ENCODE measurements at places on chromosomes 12 and 14.
A peak's percentile ranks its signal among the peaks of the same experiment; 100 is the strongest.

DNA sequence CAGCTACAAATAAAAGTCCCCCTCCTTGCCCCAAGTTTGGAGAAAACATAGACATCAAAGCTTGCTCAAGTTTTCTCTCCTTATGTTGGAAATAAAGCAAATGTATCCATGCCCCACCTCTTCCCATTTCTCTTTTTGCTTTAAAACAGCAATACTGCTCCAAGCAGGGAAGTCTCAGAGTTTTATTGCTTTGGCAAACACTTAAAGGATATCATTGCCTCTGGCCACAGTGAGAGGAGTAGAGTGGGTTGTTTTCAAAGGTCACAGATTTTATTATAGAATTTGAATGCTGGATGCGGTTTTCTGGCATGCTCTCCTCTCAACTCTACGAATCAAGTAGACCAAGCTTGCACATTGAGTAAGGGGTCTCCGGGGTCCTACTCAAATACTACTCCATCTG is 149.7 kb downstream of the TTC7B start:
- no peak for DNase-seq

DNA sequence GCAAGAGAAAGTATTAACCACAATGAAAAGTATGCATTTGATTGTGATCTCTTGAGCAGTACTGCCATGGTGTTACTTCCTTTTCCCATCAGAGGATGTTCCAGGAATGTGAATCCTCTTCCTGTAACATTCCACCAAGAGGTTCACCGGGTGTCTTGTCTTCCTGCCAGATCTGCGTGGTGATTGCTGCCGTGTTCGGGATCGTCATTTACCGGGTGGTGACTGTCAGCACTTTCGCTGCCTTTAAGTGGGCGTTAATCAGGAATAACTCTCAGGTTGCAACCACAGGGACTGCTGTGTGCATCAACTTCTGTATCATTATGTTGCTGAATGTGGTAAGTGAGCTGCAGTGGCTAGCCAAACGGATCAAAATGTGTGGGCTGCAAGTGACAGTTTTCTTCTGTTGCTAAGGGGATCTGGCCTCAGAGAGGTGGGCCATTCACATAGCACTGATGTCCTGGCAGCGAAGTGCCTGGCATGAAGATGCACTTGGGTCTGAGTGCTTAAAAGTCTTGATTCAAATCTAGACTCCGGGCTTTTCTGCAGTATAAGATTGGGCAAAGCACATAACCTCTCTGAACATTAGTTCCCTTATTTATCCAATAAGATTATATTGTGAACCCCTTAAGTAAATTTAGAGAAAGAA is 123.4 kb downstream of the SLC5A8 start:
- peak; percentile 20 for DNase-seq

DNA sequence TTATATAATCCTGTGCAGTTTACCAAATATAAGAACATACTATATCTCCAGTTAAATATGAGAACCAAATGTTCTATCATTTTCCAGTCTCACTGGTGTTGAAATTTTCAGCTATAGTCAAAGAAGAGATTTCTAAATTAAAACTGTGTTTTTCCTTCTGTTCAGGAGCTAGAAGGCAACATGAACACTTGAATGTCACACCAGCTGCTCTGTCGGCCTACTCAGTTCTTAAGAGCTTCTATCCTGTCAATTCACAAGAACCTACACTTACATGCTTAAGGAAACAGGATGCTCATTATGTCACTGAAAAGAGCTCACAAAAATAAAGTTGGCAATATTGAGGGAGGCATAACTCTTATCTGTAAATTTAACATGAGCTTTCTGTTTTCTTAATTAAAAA is 43.1 kb downstream of the ATP2B1 start:
- no peak for DNase-seq

GRCh38 chr12:3579446-3580093 is 88.6 kb downstream of the PRMT8 start:
- DNase-seq = no peak

DNA sequence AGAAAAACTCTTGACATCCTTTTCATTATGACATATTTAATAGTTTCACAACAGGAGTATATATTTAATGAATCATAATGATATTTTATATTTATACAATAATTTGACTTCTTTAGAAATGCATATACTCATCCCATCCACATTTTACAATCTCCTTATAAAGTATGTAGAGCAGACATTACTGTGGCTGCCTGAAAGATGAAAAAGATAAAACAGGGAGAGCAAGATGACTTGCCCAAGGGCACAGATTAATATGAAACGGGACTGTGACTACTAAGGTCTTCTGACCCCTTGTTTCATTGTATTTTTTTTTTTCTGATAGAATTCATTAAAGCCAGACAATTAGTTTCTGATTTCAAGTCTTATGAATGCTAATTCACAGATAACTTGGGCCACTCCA is 293.6 kb downstream of the SOX5 start:
- DNase-seq = no peak

GRCh38 chr14:97029800-97030199 is 232.6 kb downstream of the VRK1 start:
- no peak for DNase-seq

DNA sequence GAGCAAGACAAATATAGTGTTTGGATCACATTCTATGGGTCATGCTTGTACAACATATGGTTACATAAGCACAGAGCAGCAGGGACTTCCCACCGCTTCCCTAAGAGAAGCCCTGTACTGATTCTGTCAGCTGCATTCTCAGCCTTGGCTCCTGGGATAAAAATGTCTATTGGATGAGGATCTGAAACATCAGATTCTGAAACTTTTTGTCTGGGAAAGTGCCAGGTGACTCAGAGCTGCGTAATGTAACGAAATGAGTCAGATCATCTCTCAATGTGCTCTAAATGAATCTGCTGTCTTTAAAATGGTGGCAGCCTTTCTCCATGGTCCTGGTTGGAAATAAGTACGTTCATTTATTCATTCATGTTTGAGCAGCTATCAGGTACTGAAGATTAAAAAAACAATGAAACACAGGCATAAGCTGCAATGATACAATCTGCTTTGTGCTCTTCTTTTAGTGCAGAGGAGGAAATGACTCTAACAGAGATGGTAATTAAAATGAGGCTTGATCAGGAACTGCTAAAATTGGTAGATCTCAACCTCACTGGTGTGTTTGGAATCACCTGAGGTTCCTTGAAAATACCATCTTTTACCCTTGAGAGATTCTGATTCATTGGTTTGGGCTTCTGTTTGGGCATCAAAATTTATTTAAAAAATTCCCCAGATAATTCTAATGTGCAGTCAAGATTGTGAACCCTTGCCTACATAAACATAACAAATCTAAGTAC is 99.1 kb upstream of the NAP1L1 start:
- no peak for DNase-seq

- no peak for DNase-seq
Measured at GRCh38 chr14:104171895-104172294, 33.5 kb downstream of the KIF26A start.

DNA sequence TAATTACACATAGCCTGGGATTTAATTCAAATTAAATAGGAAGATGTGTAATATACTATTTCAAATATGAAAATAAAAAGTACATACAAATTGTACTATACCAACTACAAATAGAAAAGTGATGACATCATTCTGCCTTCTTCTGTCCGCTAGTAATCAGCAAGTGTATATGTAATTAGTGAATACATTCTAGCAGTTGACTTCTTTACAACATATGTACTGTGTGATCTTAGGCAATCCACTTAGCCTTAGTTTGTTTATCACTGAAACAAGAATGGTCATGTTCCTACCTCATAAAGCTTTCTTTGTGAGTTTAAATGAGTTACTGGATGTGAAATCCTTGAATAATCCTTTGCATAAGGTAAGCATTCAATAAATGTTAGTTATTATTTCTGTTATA is 7.8 kb upstream of the LUM start:
- DNase-seq = no peak

DNA sequence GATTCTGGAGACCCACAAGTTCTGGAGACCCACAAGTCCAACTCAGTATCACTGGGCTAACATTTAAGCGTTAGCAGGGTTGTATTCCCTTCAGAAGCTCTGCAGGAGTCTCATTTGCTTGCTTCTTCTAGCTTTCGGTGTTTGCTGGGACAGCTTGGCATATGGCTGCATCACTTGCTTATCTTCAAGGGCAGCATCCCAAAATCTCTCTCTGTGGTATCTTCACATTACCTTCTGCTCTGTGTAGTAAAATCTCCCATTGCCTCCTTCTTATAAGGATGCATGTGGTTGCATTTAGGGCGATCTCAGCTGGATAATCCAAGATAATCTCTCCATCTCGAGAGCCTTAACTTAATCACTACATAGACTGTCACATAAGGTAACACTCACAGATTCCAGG is 7.3 kb upstream of the CNTN1 start:
- no peak for DNase-seq

DNA sequence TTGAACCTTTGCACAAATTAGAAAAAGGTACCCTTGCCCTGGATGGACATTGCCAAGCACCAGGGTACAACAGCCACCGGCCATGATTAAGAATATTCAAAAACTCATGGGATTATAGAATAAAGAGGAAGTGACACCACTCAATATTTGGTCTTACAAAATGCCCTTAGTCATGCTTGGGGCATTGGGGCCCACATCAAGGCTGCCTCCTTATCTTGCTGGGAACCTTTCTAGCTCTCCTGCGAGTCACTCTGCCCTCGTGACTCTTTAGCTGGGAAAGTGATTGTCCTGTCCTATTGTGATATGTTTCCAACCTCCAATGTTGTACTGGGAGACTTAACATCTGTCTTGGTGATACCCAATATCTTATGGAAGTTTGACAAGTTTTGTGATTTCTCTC is 57.8 kb downstream of the GTF2A1 start:
- DNase-seq = no peak

DNA sequence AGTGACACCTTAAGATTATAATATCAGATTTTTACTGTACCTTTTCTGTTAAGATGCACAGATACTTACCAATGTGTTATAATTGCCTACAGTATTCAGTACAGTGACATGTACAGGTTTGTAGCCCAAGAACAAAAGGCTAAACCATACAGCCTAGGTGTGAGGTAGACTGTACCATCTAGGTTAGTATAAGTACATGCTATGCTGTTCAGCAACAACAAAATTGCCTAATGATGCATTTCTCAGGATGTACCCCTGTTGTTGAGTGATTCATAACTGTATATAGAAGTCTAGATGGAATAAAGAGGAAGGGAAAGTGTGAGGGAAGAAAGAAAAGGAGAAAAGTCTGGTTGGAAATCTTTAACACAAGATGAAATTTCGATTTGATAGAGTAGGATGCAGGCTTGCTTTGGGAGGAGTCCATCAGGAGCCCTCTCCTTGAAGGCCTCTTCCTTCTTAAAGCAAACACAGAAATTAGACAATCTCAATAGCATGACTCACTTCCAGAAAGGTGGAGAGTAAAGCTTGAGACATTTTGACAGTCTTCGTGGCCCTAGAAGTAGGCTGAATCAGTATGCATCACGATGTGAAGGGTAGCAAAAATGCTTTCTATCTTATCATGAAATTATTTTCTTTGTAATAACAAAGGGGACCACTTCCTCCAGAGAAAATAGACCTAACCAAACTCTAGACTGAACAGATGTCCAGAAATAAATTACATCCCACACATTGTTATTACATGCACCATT is 191.5 kb downstream of the SYT1 start:
- DNase-seq = no peak

DNA sequence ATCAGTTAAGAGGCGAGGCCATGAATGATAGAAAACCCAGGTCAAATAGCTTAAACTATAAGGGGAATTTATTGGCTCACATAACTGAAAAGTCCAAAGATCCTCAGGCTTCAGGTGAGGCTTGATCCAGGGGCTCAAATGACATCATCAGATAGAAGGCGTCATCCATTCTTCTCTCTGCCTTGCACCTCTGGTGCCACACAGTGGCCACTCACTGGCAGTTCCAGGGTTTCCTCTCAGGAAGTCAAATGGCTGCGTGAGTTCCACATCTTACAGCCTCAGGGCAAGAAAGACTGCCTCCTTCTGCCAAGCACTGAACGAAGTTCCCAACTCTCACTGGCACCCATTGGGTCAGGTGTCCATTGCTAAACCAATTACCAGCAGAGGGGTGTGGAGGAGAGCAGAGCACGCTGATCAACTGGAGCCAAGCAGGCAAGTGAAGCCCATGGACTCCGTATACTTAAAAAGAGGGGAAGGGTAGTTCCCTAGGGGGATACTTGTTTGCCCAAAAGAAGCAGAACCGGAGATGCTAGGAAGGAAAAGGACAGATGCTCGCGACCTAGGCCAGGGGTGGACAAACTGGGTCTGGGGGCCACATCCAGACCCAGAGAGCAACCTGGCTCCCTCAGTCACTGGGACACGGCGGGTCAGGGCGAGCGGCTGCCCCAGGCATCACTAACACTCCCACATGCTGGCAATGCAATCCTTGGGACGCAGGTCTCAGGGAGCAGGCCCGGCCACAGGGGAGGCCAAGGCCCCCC is 69.3 kb downstream of the SERPINA3 start:
- DNase-seq = no peak

DNA sequence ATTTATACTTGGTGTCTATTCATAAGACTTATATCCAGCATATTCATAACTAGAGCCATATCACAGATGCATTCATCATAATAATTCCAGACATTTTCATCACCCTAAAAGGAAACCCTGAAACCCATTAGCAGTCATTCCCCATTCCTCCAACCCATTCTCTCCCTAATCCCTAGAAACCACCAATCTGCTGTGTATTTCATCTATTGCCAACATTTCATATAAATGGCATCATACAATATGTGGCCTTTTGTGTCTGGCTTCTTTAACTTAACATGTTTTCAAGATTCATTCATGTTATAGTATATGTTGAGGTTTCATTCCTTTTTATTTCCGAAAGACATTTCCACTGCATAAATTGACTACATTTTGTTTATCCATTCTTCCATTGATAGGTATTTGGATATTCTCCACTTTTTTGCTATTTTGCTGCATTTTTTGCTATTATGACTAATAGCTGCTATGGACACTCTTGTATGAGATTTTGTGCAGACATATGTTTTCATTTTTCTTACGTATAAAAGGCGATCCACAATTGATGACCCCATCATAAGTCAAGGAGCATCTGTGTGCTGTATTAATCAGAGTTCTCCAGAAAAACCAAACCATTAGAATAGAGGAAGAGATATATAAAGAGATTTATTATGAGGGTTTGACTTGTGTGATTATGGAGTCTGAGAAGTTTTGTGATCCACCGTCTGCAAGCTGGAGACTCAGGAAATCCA is 5.1 kb upstream of the OAS2 start:
- DNase-seq = no peak

DNA sequence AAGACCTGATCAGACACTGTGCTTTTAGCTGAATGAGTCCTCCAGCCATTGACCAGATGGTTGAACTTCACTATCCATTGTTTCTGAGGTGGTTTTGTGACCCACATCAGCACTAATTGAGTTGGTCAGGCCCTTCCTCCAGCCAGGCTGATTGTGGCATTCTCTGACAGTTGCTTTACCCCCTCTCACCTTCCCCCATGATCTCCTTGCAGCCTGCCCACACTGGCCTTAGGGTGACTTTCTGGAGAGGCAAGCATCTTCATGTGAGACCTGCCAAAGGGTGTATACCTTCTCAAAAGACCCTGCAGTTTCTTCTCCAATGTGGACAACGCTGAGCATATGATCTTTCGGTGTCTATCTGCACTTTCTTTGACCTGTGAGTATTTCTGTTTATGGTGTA is 83.9 kb downstream of the GPATCH2L start:
- no peak for DNase-seq

- no peak for DNase-seq
Measured at GRCh38 chr12:114245555-114245954, 160.4 kb downstream of the TBX5 start.

Measured in nephron progenitor cell (in vitro differentiated cells).